Breast epithelium (tissue), 4 donors: ENCODE measurements at places on chromosomes 3 and 15. TPM values are rescaled to one million over a fixed set of nuclear protein-coding genes. Genes with fewer than 3 reads are reported as not detected.

DNA sequence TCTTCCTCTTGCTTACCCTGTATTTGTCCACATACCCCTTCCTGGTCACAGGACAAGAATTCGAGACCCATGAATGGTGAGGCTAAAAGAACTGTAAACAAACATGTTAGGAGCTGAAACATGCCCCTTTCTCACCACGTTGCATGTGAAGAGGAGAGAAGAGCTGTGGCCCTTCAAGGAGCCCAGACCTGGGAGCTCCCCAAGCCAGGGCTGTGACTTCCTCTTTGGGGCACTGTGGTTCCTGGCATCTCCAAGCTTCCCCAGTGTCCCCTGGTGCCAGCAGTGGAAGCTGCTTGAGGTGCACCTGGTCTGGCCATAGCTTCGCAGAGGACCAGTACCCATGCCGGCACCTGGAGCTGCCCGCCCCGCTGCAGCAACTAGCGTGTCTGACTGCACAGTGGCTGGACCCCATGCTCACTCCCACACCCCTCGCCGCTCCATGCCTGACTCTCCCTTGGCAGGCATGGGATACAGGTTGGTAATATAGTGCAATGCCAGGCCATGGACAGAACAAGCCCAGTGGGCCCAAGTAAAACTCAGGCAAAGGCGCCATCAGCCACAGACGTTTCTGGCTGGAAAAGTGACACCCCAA, 9.9 kb downstream of the SPCS1 start:
- no peak for DNase-seq

DNA sequence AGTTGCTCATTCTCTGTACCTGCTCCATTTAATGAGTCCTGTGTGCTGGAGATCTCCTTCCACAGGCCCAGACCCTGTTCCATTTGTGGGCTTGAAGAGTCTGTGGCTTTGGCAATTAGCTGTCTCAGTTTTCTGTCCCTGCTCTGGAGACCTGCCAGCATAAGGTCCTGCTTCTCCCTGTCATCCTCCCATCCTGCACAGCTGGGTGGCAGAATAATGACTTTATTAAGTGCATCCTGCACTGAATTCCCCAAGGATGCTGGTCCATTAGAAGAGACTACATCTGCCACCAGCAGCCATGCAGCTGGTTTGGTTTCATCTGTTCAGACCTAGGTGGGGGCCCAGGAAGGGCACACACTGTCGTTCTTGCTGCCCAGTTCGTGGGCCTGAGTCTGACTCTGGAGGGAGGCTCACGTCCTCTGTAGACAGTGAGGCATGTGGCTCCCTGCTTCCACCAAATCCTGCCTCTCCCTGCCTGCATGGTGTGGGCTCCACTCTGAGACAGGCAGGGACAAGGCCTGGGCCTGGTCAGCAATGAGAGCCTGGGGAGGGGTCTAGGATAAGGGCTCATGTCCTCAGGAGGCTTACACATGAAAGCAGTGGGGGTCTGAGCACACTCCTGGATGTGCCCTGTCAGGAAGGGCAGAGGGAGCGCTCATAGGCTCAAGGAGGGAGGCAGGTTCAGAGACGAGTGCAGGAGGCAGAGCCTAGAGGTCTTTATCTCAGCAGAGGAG, 78.4 kb upstream of the PRR23E start:
- no peak for DNase-seq

The STARD5 gene
- 9.5 TPM for total RNA-seq

DNA sequence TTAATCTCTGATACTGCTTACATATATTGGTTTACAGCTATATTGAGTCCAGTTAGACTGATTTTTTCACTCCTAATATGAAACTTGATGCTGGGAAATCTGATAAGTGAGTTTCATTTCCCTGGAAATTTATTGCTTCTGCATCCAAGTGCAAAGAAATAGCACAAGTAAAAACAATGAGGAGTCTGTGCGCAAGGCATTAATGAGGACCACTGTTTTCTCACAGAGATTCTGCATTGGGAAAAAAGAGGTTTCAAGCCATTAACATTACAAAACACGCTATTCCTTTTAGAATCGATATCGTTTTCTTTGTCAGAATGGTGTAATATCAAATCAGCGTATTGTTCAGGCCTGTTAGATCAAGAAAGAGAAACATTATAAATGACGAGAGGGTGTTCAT, 723.3 kb upstream of the ARRDC4 start:
- DNase-seq, result no peak

The MESP1 gene
- total RNA-seq, result 6.2 TPM

GRCh38 chr3:141632779-141633374, 105.2 kb upstream of the RNF7 start:
- no peak for DNase-seq

The POPDC2 gene
- 7.9 TPM for total RNA-seq

DNA sequence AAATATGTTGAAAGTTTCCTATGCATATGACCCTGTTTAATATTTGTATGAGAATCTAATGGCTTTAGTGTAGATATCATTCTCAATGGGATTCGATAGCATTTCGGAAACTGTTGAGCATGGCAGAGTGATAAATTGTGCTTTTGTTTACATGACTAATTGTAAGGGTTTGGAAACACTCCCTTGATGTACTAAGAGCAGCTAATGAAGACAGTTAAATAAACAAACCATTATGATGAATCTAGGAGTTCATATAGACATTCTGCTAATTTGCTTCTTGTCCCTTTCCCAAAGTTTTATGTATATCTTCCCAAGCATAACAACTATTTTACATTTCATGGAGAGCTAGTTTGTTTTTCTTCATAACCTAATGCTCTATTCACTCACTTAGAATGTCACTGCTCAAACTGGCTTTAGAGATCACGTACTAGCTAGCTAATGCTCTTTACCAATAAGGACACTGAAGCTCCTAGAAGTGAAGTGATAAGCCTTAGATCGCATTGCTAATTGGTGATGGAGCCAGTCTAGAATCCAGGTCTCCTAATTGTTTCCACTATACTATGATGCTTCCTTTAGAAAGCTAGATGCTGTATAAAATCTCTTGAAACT, 140.8 kb downstream of the TP63 start:
- no peak for DNase-seq

DNA sequence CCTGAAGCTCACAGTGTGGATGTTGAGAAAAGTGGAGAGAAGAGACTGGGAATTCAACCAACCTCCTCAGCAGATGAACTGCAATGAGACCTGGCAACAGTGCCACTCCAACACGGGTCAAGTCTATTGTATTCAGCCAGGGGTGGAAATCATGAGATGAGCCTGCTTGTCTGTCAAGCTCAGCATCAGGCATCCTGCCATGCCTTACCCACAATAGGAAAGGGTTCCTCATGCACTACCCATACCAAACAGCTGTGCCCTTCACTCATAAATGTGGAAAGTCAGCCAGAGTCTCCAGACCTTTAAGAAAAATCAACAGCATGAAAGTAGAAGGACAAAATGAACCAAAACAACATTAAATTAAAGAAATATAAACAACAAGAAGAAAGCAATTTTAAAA, 542.1 kb downstream of the EPHB1 start:
- DNase-seq, result no peak

GRCh38 chr15:63811942-63812550, 21.7 kb downstream of the HERC1 start:
- no peak for DNase-seq

GRCh38 chr3:167031364-167032049, 348.6 kb downstream of the ZBBX start:
- DNase-seq, result no peak
